T1000 (cell line): ENCODE measurements at places on chromosomes 2 and 18.

DNA sequence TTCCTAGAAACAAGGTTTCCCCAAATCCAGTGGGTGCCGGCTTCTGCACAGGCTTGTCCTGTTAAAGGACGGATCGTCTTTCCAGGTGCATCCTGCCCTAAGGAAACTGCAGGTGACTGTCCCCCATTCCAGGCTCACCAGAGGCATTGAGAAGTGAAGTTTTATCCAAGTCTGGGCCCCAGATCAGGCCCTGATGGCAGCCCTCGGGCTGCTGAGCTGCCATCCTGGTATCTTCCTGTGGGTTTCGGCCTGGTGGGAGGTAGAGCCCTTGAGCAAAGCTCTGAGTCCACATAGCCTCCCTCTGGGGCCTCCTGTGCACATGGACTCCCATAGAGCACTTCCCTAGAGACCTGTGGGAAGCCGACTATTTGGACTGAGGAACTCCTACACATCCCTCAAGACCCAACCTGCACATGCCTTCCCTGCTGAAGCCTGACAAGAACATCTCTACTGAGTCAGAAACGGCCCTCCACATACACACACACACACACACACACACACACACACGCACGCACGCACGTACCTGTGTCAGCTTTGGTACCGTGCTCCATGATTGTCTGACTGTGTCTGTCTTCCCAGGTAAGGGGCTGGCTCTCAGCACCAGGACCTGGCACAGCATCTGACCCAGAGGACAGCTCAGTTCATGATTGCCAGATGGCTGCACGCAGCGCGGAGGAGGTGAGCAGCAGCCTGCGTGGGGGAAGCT, 16.4 kb downstream of the TNS1 start:
- no peak for DNase-seq

GRCh38 chr2:231227310-231228162, 29.1 kb downstream of the ARMC9 start:
- peak; percentile 43 for DNase-seq

DNA sequence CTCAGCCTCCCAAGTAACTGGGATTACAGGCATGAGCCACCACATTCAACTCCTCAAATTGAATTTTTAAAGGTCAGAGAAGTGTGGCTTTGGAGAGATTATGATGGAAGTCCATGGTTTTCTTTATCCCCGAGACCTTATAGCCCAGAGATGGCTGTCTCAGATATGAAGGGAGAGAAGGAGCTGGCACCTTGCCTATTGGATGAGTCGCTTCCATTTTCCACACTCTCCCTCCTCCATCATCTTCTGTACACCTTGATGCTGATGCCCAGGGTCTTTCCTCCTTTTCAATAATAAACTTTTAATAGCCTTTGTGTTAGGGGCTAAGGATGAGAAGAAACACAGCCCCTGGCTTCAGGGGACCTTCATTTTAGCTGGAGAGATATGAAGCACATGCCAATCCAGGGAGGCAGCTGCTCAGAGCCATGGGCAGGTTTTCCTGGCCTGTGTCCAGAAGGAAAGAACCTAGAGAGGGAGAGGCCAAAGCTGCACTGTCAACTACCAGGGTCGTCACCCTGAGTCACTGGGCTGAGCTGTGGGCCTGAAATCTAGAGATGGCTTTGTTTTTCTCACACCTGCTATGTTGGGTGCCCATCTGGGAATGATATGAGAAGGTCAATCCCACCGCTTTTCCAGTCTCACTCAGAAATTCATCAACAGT, 146.0 kb upstream of the SERTAD2 start:
- DNase-seq, result no peak

GRCh38 chr2:144162652-144163051, 357.3 kb downstream of the ZEB2 start:
- no peak for DNase-seq

- no peak for DNase-seq
Observed at GRCh38 chr2:184644685-184645084, 46.4 kb downstream of the ZNF804A start.

- no peak for DNase-seq
Observed at GRCh38 chr2:102082571-102083392, 59.8 kb upstream of the IL1R1 start.

- no peak for DNase-seq
Observed at GRCh38 chr2:555164-555922, 121.9 kb downstream of the TMEM18 start.

DNA sequence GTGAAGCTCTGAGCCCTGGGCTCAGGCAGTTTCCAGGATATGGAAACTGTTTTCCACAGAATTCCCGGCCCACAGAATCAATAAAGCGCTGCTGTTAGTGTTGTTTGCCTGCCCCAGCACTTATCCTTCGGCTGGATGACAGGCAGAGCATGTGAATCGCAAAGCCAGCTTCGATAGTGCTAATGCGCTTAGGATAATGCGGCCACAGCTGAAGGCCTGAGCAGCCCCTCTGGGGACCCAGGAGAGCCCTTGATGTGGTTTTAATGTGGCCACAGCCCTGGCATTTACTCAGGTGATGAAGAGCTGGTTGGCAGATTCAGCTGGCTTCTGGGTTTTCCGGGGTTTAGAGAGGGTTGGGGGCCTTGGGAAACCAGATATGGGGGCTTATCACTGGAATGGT, 23.7 kb downstream of the PCARE start:
- DNase-seq, result no peak

DNA sequence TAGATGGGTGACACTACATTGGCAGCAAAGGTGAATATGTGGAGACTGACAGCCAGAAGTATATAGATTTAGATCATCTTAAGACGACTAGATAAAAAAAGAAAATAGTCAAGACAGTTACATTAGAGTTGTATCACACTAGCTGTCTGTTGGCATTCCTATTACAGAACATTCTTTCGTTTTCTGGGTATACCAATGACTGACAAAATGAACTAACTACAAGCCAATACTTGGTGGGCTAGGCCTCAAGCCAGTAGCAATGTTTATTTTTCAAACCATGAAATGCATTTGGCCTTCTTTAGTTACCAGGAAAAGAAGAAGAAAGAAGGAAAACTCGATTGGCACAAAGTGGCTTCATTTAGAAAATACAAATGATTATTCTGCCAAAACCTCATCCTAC, 944.9 kb upstream of the ZEB2 start:
- no peak for DNase-seq

GRCh38 chr2:74895001-74895400, 61.1 kb downstream of the HK2 start:
- no peak for DNase-seq

- no peak for DNase-seq
Observed at GRCh38 chr2:164913640-164914350, 41.5 kb downstream of the SLC38A11 start.

GRCh38 chr2:63073994-63074393, 23.4 kb downstream of the OTX1 start:
- no peak for DNase-seq

DNA sequence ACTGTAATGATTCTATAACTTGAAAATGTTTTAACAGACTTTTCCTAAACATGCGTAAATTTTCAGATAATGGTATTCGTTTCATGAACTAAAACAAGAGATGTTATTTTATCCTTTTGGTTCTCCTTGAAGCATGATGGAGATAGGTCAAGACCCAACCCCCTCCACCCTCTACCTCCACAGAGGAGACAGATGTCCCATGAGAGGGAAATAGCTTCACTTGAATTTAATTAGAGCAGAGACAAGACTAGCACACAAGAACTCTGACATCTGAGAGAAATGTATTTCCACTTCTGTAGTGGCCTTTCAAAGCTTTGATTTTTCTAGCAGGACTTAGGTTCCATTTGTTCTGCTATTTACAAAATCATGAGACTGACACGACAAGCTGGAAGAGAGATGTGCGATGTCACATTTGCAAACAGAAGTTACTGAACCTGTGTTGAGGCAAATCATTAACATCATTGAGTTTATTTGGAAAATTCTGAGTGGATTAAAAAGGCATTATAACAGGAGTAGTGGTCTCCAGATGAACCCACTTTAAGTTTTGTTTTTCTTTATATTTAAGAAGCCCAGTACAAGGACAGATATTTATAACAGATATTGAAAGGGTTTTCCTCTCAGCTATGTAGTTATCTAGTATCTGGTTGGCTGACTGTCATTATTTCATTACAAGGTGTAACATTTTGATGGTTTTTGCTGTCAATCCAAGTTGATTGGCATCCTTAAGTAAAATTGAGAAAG, 276.2 kb downstream of the ASXL3 start:
- DNase-seq, result no peak

- DNase-seq, result no peak
Observed at GRCh38 chr18:42281124-42281523, 326.1 kb downstream of the PIK3C3 start.

- DNase-seq, result no peak
Observed at GRCh38 chr2:152587187-152587947, 129.9 kb downstream of the PRPF40A start.

DNA sequence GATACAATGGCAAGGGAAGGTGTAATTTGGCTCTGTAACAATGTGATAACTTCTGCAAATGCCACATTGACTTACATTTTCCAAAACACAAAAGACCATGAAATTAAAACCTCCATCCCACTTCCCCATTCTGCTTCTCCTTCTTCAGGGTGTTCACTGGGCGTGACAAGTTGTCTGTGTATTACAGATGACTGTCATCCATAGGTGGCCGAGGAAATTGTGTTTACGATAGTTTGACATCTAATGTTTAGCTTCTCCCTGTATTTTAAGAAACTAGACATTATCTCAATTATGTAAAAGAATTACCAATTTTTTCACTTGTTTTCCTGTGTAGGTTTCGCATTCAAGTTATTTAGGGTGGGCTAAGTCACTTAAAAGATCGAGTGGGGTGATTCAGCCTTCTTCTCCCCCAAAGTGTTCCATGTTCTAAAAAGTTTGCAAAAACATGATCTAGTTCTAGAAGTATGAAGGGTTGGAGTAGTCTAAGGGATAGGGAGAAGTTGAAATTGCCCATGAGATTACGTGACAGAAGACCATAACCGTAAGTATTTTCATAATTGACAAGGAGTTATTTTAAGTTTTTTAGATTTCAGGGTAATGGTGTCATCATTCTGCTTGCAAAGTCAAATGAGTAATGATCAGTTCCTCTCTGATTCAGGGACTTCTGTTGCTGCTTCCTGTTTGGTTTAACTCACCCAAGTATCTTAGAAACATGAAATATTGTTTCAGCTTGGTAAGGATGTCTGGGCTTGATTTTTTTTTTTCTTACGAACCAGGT, 25.2 kb upstream of the CYTIP start:
- no peak for DNase-seq

DNA sequence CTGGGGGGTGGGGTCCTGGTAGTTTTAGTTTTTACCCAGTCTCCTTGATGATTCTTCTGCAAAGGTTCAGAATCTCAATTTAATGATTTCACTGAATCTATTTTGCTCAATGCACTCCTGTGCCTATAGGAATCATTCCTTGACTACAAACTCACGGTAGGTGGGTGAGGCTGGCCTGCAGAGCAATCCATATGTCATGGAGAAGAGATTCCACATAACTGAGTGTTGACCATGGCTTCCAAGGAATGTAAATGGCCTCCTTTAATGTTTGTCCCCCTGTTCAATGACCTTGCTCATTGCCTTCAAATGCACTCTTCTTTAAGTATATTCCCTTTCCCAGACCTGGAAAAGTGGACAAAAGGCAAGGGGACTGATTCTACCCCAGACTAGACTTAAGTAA, 12.5 kb downstream of the FAP start:
- DNase-seq, result no peak
